ENCODE measurements at places on chromosomes 12 and 14.

DNA sequence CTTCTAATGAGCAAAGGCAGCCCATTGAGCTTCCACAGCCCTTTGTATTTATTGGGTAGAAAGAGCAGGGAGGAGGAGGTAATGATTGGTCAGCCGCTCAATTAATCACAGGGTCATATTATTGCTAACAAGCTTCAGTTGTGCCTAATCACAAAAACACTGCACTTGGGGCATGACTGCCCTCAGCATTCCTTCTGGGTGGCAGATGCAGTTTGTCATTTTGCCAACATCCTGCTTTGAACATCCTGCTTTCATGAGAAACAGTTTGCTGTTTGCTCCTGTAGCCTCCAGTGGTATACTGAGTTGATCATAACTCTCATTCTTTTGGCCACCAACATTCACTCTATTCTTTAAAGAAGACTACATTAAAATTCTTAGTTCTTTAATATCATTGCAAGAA, 462.9 kb upstream of the MIS18BP1 start:
- no peak for DNase-seq

- no peak for DNase-seq
Measured at GRCh38 chr14:73477618-73478266, 13.0 kb upstream of the RIOX1 start.

GRCh38 chr12:89878950-89879349, 170.3 kb upstream of the ATP2B1 start:
- DNase-seq = no peak

DNA sequence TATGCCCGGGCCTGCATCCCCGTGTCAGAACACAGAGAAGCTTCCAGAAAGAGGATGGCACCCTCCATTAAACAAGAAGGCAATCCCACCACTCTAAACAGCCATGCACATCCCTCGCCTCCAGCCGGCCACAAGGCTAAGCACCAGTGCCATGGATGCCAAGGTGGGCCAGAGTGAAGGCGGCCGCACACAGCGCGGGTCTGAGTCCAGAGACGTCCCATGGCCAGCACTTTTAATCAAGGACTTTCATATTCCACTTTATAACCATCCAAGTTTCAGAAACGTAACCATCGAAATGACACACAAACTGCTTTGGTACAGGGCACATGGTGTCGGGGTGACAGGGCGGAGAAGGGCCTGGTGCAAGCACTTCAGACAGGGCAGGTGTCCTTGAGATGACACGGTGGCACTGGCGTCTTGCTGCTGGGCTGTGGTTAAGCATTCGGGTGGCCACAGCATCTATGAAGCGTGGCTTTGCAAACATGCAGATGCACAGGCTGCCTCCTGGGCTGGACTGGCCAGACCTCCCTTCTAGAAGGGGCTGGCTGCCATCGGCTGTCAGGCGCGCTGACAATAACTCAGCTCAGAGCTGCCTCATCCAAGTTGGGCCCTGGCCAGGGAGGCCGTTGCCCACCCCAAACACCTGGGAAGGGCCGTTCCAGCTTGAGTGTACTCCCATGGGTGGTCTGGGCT, 117.2 kb downstream of the RFLNA start:
- DNase-seq = no peak

GRCh38 chr12:19683178-19683927, 244.1 kb downstream of the AEBP2 start:
- no peak for DNase-seq

DNA sequence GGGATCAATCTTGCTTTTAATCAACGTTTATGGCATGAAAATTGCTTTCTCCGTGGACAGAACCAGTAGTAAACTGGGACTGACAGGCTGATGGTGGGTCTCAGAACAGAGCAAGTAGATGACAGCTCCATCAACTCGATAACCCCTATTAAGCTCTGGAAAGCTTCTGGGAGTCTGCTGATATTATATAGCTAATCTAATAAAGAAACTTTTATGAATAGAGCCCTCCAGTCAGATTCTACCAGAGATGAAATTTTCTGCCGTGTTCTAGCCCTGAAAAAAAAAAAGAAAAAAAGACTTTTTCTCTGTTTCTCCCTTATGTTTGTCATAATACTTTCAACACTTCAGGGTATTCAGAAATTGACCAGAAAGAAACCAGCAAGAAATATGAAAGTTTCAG, 171.6 kb downstream of the APAF1 start:
- DNase-seq = no peak

GRCh38 chr14:31489691-31490090, 1.9 kb upstream of the GPR33 start:
- DNase-seq = no peak

GRCh38 chr14:49634547-49635334, at the start of gene DNAAF2:
Gene DNAAF2 (minus strand): TSS chr14:49635244. CDS start chr14:49635149, 95 bp downstream.
- peak; percentile 78 for DNase-seq

GRCh38 chr12:67111182-67111581, 158.0 kb upstream of the CAND1 start:
- DNase-seq = no peak

GRCh38 chr14:35535483-35536112, 1.6 kb downstream of the INSM2 start:
- DNase-seq = no peak

DNA sequence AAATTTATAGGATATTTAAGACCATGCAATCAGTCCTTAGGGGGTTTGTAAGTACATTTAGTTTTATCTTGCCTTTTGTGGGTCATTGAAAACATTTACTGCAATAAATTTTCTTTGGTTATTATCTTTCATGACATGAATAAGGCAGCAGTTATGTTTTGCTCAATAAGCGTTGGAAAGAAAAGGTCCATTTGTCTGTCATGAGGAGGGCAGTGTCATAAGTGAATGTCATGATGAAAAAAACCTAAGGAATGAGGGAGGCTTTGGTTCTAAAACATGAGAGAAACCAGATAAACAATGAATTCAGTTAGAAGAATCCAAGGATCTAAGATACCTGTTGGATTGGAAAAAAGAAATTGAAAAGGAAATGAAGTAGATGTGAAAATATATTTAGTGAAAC, 209.4 kb downstream of the NAV3 start:
- DNase-seq = no peak

DNA sequence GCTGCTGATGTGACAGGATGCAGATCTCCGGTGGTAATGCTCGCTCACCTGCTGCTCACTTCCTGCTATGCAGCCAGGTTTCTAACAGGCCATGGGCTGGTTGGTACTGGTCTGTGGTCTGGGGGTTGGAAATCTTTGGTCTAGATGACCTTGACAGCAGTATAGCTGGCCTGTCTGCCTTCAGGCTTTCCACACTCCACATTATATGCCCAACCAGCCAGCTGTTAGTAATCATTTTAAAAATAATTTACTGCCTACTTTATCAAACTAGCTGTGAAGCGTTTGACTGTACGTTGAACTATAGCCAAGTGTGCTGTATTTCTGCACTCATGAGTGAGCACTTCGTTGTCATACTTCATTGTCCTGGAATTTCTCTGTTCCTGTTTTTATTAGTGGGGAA, 424.0 kb upstream of the GARIN6 start:
- no peak for DNase-seq

GRCh38 chr12:68453876-68454275, 121.7 kb upstream of the MDM1 start:
- DNase-seq = no peak

GRCh38 chr14:93543766-93544165, 113.0 kb downstream of the UNC79 start:
- DNase-seq = no peak

GRCh38 chr12:103475073-103475472, 20.7 kb downstream of the C12orf42 start:
- DNase-seq = no peak
